SW 1271 (cell line): ENCODE measurements at places on chromosomes 7 and 10.

GRCh38 chr7:137081321-137082093 is 213.1 kb downstream of the CHRM2 start:
- DNase-seq, result no peak

DNA sequence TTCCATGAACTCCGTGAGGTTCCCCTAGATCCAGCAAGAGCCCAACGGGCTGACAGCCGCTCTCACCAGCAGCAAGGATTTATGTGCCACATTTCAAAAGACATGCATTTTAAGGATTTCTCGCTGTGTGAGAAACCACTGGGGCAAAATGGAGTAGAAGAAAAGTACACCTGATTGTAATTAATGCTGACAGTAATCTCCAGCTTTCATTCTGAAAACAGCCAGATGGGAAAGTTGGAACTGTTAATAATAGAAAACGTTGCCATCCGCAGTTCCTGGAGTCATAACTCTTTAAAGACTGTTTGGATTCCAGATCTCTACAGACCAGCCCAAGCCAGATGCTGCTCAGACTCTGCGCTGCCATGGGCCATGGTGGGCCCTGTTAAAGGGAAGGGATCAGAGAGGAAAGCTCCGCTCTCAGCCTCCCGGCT is 216.9 kb upstream of the GLI3 start:
- DNase-seq, result no peak

DNA sequence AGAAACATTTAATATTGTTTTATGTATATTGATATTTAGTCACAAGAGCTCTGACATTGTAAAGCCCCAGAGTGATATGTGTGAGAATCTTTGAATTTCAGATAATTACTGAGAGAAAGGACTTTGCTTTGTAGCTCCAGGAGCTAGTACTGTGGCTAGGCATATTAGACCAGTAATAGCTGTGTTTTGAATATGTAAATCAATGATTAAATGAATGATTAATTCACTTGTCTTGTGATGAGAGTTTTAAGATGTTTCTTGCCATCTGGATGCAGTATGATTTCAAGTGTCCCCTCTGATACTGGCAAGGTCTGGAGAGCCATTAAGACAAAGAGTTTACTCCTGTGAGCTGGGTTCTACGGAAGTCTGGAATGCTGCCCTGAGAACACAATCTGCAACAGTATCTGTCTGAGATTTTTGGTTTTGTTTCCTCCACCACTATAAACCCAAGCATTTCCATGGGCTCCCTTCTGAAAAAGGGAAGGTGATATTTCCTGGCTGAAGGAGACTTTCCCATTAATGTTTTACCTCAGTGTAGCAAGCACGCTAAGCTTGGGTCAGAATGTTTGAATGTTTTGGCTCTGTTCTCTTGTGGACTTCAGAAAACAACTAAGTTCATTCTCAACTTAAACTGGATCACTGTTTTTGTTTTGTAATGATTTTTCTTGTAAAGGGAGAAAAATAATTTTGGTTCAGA is 61.3 kb upstream of the BICC1 start:
- DNase-seq, result no peak

DNA sequence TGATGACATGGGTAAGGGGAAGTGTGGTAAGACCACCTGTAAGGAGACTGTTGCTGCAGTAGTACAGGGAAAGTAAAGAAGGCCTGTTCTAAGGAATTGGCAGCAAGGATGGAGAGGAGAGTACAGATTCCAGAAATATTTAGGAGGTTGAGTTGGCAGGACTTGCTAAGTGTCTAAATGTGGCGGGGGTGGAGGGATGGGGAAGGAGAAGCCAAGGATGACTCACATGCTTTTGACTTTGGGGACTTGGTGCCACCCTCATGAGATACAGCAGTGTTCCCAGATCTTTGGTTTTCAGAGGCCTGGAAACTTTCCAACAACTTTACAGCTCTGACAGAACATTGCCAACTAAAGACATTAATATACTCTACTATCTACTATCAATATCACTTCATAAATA is 45.4 kb downstream of the CDK6 start:
- peak; percentile 60 for DNase-seq

- no peak for DNase-seq
Observed at GRCh38 chr7:70674571-70675010, 457.4 kb upstream of the GALNT17 start.

- no peak for DNase-seq
Observed at GRCh38 chr7:148083448-148083847, 507.1 kb upstream of the C7orf33 start.

DNA sequence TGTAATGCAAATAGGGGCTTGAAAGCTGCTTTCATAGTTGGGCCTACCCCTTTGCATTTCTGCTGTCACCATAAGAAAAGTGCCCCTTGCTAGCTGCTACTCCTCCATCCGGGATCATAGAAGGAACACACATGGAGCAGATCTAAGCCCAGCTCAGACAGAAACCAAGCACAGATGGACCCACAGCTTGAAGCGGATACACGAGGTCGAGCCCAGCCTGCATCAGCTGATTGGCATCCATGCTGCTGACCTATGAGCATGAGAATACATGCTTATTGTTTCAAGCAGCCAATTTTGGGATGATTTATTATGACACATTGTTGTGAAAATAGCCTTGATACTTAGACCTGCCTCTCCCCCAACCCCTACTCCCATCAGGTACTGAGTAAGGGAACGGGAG is 109.2 kb downstream of the ZNF467 start:
- DNase-seq, result no peak

DNA sequence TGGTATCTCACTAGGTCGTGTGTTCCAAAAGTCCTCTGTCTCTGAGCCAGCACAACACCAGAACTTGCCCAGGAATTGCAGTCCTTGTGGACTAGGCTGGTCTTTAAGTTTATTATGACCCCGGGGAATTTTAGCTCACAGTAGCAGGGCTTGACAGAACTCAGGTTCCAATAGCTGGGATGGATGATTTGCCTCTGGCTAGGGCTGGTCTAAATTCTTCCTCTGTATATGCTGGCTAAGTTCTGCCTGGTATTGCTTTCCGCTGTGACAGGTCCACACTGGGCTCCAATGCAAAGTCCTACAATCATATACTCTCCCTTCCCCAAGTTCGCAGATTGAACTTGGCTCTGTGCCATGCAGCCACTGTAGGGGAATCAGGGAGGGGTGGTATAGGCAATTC is 52.5 kb downstream of the FAS start:
- no peak for DNase-seq

DNA sequence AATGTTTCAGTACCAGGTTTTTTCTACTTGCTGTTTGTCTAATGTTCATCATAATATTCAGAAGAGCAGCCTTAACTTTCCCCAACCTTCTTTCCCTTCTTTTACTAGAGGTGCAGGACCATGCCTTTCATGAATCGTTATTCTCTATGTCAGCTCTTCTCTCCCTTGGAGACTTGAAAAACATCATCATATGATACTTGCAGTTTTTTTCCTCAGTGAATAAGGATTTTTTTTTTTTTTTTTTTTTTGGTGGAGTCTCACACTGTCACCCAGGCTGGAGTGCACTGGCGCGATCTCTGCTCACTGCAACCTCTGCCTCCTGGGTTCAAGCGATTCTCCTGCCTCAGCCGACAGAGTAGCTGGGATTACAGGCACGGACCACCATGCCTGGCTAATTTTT is 30.1 kb downstream of the SMNDC1 start:
- no peak for DNase-seq

- no peak for DNase-seq
Observed at GRCh38 chr7:47724335-47724982, 142.5 kb upstream of the TNS3 start.

- DNase-seq, result no peak
Observed at GRCh38 chr7:107430057-107430456, 39.8 kb upstream of the GPR22 start.

- DNase-seq, result no peak
Observed at GRCh38 chr10:122689146-122689820, 10.4 kb downstream of the C10orf120 start.

DNA sequence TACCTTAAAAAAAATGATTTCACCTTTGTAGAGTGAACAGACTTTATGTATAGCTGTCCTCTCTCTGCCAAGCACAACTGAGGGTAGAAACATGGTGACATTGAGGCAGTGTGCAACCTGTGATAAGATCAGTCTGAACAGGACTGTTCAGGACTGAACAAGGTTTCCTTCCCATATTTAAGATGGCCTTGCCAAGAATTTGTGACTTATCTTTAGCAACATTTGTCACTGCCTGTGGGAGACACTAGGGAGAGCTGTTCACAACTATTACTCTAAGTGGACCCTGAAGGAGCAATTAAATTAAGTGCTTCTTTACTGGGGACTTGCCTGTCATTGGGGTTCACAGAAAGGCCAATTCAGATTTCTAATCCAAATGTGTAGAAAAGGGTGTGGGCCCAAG is 6.7 kb downstream of the OR13A1 start:
- DNase-seq, result no peak

DNA sequence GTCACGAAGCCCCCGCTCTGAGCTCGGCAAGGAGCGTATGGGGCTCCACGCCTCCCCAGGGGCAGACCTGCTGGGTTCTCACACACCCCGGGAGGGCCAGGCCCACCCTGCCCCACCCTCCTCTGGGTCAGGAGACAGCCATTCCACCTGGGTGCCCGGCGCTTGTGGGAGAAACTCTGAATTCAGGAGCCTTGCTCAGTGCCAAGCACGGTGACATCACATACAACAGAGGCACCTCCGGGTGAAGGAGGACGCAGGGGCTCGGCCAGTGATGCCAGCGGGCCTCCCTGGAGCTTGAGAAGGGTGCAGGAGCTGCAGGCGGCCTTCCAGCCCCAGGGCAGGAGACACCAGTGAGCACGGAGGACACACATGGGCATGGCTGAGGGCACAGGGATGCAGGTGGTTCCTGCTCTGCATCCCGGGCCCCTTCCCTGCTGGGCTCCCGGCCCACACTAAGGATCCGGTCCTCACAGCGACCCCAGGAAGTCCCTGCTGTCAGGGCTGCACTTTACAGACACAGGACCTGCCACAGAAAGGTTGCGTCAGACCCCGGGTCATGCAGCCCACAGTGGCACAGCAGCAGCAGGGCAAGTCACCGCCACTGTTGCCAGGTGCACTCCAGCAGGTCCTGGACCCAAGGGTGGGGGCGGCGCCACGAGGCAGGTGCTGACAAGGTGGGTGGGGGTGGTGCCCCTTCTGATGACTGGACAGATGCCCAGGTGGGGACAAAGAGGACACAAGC is 108.0 kb downstream of the MAD1L1 start:
- DNase-seq, result no peak

DNA sequence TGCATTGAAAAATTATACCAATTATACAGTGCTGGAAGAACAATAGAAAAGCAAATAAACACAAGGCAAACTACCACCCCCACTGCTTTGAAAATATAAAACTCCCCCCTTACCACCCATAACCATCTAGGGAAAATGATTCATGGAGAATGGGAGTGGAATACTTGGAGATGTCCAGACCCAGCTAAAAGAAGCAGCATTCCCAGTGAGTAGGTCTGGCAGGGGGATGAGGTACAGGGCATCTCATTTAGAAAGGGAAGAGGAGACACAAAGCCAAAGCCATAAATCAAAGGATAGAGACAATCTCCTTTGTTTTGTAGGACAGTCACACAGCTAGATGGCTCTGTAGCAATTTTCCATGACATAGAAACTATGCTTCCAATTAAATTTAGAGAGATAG is 36.0 kb upstream of the DGKI start:
- DNase-seq, result no peak

GRCh38 chr7:7681191-7681935 is 37.0 kb downstream of the RPA3 start:
- peak; percentile 65 for DNase-seq

DNA sequence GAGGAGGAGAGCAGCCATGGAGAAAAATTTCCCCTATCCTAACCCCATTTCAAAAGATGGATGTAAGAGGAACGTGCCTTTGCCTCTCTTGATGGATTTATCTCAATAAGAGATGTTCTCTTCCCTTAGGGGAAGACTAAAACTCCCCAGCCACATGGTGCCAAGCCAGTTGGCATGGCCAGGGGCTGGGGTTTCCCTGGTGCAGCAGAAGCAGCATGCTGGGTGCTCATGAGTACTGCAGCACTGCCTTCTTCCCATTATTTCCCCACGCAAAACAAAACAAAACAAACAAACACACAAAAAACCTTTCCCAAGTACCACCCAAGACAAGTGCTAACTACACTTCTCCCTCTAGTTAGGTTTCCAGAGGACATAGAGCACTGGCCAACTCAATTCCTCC is 97.2 kb downstream of the DOCK4 start:
- no peak for DNase-seq

DNA sequence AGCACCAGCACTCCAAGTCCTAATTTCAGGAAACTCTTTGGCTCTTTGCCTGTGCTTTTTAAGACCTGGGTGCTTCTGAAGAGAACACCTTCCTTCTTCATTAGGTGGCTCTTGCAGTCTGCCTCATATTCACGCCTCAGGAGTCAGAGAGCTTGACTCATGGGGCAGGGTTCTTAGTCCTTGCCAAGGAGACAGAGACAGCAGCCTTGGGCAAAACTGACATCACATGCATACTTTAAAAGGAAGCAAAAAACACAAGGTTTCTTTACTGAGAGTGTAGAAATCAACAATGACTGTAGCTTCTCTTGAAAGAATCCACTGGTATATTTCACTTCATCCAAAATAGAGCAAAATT is 780.6 kb downstream of the INHBA start:
- no peak for DNase-seq

DNA sequence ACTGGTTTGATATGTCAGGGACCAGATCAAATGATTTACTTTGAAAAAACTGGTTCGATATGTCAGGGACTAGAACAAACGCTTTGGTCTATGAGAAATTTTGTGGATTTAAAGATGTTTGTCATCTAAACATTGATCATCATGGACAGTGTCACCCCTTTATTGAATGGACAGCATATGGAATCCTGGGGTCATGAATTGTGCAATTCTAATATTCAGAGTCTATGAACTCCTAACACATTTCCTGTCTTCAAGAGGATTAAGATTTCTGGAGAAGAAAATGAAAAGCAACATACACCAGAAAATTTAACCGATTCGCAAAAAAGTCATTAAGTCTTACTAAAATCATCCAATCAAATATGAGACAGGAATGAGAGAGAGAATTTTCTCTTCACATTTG is 106.4 kb upstream of the FAM133B start:
- no peak for DNase-seq

DNA sequence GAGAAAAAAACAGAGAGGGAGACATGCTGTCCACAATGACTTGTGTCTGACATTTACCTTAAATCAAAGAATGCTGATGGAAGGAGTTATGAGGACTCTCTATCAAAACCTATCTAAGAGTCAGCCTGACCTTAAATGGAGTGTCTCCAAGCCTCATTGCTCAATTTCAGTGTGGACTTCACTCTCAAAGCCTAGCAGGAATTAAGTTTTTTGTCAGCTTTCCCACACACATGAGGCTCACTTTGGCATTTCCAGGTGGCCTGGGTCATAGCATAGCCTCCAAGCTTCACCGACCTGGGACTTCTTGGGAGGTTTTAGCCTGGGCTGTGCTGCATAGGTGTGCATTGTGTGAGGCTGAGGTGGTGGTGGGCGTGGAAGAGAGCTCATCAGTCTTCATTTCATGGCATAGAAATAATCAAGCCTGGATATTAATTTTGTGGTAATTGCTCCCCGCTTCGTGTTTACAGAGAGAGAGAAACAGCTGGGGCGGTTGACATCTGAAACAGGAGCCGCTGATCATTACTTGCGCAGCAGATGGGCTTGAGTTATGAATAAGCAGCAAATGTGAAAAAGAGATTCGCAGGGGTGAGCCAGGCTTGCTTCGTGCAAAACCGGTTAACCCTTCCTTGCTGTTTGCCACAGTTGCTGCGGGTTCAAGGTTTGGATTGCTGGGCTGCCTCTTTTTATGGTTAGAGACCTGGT is 647.8 kb downstream of the INHBA start:
- DNase-seq, result no peak
